ENCODE measurements at places on chromosomes 11 and 22.

- peak; percentile 73 for DNase-seq
Measured at GRCh38 chr22:22787786-22788459, 99.7 kb upstream of the IGLL5 start.

DNA sequence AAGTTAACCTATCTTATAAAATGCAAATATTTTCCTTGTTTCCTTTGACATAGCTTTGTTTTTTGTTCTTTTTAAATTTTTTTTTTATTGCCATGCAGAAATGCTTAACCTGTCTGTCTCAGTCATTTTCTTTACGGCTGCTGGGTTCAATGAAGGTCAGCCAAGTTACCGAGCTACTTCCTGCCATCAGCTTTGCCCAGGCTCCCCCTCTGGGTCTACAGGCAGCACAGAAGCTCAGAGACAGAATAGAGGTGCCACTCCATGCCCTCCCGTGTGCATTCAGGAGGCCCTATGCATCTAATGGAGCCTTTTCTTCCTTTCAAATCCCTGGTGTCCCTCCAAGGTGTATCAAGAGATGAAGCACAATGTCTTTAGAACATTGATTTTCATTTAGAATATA is 411.0 kb upstream of the NARS2 start:
- no peak for DNase-seq

DNA sequence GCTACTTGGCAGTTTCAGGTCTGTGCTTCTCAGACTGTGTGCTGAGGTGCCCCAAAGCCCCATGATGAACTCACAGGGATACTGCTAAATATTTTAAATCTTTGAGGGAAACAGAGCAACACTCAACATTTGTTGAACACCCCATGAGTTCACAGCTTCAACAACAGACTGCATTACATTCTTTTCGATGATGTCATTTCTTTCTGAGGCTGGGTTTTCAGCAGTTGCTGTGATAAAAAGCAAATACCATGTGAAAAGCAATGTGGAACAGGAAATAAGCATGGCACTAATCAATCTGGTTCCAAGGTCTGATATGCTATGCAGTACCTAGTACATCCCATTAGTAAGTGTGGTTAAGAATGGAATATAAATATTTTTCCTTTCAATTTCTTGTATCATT is 82.7 kb downstream of the RPL27A start:
- no peak for DNase-seq

GRCh38 chr22:35102663-35103062 is 36.7 kb downstream of the ISX start:
- DNase-seq, result no peak

GRCh38 chr22:45217806-45218205 is 22.9 kb downstream of the KIAA0930 start:
- DNase-seq, result no peak

DNA sequence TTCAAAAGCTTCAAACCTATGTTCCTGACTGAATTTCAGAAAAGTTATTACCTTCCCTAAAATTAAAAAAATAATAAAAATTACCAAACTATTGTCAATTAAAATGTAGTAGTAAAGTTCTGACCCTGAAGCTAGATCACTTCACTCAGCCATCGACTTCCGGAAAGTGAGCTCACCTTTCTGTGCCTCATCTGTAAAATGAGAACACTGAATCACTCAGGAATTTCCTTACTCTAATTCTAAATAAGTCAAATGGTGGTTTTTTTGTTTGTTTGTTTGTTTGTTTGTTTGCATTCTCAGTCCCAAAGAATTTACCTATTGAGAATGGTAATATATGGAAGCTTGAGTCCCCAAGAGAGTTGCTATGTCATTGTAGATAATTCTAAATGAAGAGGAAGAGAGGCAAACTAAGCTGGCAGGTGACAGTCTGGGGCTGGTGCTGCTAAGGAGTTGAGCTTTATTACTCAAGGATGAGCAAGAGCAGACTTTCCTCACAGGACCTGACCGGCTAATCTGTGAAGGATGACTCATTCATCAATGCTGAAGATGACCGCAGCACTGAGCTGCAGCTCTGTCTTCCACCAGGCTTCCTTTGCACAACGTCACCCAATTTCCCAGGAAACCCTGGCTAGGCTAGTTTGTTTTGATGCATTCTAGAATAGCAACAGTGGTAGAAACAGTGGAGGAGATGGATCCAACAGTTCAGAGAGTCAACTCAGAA is 248.8 kb downstream of the RAB38 start:
- no peak for DNase-seq

DNA sequence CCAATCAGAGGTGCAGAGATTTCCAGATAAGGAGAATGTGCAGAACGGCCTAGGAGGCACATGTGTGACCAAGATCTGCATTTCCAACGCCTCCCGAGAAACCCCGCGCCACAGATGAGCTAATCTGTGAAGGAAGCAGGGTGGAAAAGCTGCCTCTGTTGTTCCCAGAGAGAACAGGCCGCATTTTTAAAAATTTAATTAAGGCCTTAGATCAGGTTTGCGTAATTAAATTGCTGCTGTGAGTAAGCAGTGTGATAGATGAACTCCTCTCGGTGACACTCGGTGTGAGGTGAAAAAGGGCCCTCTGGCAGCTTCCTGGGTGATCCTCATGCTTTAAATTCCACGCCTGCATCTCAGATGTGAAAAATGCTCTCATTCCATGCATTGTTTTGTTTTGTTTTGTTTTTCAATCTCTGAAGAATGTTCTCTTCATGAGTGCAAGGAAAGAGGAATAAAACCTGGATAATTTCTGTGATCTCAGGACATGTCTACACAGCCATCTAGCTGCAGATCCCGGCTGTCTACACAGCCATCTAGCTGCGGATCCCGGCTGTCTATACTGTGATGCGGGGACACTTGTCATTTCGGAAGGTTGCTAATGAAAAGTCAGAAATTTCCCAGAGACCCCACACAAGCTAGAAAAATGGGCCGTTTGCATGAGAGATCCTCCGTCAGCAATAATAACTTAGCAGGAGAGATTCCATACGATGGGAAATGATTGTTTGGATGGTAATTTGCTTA is 1398.9 kb downstream of the BRD1 start:
- DNase-seq, result no peak

GRCh38 chr22:28034760-28035401 is 115.8 kb upstream of the PITPNB start:
- no peak for DNase-seq

GRCh38 chr11:95968585-95968984 is 44.7 kb upstream of the MTMR2 start:
- DNase-seq, result no peak

DNA sequence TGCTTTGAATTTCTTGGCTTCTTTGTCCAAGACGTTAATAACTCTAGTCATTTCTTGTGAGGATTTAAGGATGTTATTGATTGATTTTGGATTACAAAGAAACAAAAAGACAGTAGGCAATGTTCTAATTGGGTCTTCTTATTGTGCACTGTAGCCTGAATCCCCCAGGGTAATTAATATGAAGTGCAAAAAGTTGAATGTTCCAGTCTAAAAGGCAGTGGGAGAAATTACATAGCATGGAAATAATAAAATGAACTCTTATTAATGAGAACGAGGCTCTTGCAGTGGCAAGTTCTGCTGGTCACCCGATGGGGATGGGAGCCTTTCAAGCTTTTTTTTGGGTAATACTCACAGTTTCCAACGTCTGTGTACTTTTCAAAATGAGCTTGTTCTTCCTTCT is 45.6 kb downstream of the UBASH3B start:
- no peak for DNase-seq

- DNase-seq, result no peak
Measured at GRCh38 chr11:94117871-94118270, 10.8 kb upstream of the PANX1 start.

DNA sequence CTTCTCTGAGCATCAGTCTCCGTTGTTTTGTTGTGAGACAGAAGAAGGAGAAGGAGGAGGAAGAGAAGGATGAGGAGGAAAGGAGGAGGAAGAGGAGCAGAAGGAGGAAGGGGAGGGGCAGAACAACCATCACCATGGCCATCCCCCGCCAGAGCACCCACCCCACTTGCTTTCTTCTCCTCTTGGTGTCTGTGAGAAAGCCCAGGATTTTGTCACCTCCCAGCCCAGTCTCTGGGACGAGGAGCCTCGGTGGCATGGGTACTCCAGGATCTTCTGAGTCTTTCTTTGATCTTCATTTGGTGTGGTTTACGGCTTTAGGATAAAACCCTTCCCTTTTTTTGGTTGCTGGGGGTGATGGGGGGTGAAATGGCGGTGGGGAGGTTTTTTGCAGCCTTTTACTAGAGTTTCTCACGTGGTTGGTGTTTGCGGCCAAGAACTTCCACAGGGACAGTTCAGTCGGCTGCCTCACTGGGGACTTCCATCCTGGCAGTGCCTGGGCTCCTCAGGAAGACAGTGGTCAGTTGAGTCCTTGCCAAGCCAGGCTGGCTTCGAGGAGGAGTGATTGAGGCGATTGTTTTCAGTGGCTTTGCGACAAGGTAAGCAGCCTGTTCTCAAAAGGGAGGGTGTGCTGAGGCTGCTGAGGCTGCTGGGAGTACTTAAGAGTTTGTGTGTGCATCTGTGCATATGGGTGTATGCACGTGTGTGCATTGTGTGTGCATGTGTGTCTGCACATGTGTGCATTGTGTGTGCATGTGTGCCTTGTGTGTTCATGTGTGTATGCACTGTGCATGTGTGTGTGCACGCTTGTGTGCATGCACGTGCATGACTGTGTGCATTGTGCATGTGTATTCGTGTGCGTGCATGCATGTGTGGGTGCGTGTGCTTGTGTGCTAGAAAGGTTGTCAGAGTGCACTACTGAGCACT is 567.5 kb downstream of the TBC1D22A start:
- DNase-seq, result no peak

DNA sequence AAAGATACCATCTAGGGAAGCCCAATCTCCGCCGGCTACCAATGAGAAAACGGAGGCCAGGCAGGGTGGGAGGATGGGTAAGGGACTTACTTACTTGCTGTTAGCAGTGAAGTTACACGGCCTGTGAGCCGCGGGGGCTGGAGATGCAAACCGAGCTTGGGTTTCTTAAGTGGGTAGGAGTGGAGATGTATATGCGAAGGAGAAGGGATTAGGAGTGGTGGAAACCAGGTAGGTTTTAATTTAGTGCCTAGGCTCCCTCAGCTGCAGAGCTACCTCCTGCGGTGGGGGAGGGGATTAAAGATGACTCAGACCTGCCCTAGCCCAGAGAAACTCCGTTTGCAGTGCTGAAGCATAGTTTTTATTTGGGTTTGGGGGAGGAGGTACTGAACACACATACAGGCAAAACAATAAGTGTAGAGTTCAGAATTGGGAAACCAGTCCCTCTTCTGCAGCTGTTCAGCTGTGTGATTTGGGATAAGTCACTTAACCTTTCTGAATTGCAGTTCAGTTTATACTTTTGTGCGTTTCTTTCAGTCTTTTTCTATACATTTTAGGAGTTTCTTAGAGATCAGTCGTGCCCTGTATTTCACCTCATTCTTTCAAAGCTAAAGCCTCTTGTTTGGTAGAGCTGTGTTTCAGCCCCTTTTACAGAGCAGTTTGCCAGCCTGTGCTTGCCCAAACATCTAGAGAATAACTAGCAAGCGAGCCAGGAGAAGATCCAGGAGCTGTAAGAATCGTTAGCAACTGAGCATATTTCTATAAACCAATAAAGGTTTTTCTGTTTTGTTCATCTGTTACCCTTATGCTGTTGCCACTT is 596 bp upstream of the TNRC6B start:
- peak; percentile 77 for DNase-seq

DNA sequence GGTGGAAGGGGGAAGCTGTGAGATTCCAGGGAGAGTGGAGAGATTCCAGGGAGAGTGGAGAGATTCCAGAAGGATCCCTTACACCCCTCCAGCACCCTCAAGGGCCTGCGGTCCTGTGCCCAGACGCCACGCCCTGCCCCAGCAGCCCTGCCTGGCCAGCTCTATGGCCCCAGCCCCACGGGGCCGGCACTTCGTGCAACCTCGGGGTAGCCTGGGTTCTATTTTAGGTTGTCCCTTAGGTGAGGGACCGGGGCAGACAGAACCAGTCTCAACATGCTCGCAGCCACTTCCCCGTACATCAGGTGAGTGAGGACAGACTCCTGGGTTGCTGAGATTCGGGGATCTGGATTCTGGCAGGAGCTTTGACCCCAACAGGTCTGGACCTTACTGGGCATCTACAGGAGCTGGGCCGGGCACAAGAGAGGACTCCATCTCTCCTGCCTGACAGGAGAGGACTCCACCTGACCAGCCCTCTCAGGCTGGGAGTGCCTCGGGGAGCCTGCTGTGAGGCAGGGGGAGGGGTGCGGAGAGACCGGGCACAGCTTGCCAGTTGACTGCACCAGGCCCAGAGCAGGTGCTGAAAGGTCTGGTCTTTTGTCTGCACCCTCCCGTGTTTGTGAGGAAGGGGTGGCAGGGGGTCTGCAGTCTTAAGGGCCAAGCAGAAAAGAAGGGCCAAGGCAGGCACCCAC is 8.5 kb upstream of the ADORA2A start:
- no peak for DNase-seq

- DNase-seq, result no peak
Measured at GRCh38 chr11:78504181-78504580, 70.5 kb downstream of the NARS2 start.

DNA sequence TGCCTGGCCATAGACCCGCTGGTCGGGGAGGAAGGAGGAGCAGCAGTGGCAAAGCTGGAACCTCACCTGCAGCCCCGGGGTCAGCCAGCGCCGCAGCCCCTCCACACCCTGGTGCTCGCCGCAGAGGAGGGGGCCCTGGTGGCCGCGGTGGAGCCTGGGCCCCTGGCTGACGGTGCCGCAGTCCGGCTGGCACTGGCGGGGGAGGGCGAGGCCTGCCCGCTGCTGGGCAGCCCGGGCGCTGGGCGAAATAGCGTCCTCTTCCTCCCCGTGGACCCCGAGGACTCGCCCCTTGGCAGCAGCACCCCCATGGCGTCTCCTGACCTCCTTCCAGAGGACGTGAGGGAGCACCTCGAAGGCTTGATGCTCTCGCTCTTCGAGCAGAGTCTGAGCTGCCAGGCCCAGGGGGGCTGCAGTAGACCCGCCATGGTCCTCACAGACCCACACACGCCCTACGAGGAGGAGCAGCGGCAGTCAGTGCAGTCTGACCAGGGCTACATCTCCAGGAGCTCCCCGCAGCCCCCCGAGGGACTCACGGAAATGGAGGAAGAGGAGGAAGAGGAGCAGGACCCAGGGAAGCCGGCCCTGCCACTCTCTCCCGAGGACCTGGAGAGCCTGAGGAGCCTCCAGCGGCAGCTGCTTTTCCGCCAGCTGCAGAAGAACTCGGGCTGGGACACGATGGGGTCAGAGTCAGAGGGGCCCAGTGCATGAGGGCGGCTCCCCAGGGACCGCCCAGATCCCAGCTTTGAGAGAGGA is 11.9 kb downstream of the TMEM121B start:
- no peak for DNase-seq

- DNase-seq, result no peak
Measured at GRCh38 chr11:43697679-43698078, 17.1 kb downstream of the HSD17B12 start.

DNA sequence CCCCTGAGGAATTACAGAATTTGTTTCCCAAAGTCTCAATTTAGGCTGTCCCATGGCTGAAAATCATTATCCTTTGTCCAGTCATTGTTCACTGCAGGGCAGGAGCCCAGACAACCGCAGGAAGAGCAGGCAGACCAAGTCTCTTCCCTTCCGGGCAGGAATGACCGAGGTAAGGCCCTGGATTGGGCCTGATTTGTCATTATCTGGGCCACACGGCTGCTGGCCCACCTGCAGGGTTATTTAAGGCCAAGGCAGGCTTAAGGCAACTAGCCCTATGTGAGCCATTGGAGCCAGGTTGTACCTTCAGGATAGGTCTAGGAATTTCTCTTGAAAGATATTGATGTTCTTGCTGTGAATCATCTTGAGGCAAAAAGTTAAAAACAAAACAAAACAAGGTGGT is 9.7 kb upstream of the IL10RA start:
- DNase-seq, result no peak

- DNase-seq, result no peak
Measured at GRCh38 chr11:59281177-59281576, 68.5 kb upstream of the MPEG1 start.
